Brain microvascular endothelial cell (primary cell): ENCODE measurements at places on chromosomes 1 and 21.
A peak's percentile ranks its signal among the peaks of the same experiment; 100 is the strongest.

- DNase-seq = no peak
Measured at GRCh38 chr1:8711873-8712412, 105.5 kb downstream of the RERE start.

GRCh38 chr1:43358121-43358745 lies 548 bp upstream of the CDC20 start:
- no peak for DNase-seq

- DNase-seq = no peak
Measured at GRCh38 chr1:23174426-23175110, 5.9 kb upstream of the LUZP1 start.

DNA sequence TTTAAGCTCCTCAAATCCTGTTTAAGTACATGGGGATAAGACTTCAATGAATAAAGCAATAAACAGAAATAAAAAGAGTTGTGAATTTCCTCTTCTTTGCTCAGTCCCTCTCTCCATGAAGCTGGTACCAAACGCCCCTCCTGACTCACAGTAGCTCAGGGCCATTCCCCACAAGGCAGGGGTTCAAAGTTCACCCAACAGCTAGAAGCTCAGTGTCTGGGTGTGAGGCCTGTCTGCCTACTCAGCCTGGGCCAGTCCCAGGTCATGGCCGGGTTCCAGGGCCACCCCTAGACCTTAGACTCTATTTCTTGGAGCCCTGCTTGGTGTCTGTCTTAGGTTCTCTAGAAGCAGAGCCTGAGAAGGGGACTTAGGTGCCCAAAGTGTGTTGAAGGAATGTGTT lies 251.5 kb downstream of the GRIK3 start:
- no peak for DNase-seq

DNA sequence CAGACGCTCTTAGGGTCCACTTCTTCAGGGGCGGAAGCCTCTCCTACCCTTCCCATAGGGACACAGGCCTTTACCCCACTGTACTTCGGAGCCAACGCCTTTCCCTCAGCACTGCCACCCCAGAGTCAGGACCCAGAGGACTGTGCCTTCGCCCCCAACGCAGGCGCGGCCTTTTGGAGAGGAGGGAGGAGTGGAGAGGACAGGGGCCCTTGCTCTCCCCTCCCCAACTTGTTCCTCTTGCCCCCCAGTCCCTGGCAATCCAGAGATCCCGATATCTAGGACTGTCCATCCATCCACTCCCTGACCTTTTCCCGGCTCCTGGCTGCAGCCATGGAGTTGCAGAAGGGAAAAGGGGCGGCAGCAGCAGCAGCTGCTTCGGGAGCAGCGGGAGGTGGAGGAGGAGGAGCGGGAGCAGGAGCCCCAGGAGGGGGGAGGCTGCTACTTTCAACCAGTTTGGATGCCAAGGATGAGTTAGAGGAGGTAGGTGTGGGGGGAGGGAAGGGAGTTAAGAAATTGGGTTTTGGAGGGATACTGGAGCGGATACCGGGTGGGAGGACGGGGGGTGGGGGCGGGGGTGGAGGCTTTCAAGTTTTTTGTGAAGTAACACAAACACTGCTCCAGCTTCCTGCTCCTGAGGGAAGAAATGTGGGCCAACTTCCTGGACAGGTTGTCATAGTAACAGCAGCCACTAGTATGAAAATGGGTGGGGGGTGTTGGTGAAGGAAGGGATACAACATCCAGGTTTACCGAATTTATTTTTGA lies 636 bp downstream of the INTS3 start:
- no peak for DNase-seq

- no peak for DNase-seq
Measured at GRCh38 chr1:115426956-115427355, 88.9 kb upstream of the NGF start.

DNA sequence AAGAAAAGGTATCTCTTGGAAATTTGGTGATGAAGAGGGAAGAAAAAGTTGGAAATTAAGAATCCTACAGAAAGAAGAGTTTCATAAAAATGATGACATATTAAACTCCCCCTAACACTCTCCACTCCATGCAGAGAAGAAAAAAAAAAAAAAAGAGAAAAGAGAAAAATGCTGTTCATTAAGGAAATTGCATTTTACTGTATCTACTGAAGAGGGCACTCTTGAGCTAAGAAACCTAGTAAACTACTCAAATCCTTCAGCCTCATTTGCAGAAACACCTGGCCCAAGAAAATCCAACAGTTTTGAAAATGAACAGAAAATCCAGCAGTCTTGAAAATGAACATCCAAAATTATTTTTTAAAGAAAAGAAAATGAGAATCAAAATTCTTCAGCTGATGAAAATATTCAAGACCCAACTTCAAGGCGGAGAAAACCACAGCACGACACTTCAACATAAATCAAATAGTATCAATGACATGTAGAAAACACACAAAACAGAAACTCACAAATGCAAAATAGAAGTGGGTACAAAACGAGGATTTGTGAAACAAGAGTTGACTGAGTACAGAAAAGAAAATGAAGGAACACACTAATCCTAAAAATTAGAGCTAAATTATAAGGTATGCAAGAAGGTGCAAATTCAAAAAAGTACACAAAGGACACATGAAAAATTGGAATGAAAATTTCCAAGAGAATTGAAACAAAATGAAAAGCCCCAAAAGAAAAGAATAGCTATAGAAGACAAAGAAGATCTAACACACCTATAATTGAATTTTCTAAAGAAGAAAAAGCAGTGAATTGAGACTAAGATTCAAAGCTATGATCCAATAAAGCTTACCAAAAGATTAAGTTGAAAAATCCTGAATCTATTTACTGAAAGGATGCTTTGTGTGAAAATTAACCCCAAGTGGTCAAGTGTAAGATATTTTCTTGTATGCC lies 73.2 kb upstream of the DNAJC6 start:
- DNase-seq = no peak

DNA sequence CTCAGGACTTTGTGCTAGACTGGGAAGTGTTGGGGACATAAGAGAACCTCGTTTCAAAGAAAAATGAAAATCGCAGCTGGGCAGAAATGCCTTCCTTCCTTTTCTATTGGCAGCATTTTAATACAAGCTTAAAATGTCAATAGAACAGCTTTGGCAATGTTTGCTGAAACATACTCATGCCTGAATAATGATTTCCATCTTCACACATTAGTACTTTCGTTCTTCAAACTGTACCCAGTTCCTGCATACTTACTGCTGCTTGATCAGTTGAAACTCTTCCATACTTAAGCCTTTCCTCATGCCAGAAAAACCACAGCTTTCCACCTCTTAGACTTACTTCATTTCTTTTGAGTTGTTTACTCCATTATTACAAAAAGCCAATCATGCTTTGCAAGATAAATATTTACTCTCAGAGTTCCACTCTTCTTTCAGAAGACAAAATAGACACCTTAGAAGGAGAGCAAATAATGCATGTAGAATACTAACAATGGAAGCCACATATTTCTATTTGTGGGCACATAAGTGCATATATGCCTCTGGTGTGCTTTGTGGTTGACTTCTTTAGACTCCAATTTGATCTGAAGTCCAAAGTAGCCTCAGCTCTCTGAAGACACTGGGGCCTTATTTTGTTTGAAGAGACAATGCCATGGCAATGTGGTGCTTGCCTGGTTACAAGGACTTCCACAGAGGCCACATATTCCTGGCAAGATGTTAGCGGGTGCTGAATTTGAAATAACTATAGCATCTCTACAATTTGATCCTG lies 22.7 kb upstream of the CD55 start:
- DNase-seq = no peak

DNA sequence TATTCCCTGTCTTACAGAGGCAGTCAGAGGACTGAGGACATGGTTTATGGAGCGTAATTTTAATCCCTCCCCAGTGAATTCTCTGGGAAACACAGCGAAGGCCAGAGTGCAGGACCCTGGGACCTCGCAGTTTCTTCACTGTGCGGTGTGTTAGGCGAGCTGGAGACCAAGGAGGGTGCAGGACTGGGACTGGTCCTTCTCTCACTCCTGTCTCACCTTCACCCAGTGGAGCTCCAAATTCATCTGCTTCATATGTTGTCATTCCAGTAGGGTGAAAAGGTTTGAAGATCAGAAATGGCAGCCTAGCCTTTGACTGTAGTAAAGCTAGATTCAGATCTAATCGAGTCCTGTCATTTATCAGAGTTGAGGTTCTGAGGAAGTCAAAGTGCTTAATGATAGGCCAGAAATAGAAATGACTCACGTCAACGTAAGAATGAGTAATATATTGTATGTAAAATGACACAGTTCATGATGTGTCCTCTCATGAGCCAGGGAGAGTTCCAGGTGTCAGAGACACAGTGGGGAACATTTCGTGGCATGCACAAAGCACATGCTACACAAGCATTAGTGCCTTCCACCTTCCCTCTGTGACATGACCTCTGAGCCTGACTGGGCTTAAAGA lies 647.5 kb downstream of the SMYD3 start:
- DNase-seq = peak; percentile 45

DNA sequence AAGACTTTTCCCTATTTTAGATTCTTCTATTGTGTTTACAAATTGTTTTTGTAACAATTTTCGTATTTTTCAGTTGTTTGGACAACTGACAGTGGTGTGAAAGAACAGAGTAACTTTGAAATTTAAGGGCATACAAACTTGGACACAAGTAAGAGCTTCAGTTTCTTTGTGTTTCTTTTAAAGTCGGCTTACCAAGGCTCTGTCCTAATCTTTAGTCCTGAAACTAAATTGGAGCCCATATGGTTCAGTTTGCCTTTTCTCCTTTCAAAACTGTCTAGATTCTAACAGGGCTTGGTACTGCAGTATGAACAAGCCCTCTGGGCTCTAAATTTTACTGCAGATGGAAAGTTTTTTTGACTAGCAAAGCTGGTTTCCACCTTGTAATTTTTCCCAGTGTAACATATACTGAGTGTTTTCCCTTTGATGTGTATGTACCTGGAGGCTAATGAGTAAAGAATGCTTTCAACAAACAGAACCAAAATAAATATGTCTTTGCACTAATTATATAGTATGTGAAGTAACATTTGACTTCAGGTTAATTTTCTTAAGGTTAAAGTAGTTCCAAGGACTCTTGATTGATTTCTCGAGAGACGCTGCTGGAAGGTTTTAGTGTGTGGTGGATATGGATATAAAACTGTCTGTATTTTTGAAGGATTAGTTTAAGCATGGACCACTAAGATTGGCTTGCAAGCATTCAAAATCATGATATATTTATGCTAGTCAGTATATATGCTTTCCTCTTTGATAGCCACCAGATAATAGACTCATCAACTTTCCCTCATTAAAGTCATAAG lies 4.1 kb downstream of the SNX27 start:
- DNase-seq = no peak

- peak; percentile 77 for DNase-seq
Measured at GRCh38 chr1:93670141-93670540, 11.5 kb downstream of the BCAR3 start.

GRCh38 chr1:15940110-15941043 lies 35.5 kb downstream of the ZBTB17 start:
- no peak for DNase-seq

GRCh38 chr1:55927702-55928290 lies 651.6 kb downstream of the PLPP3 start:
- no peak for DNase-seq

GRCh38 chr1:248793592-248793991 lies 32.1 kb downstream of the SH3BP5L start:
- DNase-seq = no peak

DNA sequence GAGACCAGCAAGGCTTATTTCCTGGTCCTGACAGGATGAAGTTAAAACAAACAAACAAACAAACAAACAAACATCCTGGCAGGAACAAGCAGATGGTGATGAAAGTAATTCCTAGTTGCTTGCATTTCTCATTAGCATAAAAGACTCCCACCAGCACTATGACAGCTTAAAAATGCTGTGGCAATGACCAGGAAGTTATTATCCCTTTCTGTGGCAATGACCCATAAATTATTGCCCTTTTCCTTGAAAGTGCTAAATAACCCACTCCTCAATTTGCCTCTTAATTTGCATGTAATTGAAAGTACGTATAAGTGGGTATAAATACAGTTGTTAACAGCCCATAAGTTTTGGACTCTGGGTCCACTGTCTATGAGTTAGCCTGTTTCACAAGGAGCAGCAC lies 727.6 kb upstream of the NEGR1 start:
- no peak for DNase-seq

- DNase-seq = no peak
Measured at GRCh38 chr1:106975944-106976343, 80.5 kb upstream of the PRMT6 start.

DNA sequence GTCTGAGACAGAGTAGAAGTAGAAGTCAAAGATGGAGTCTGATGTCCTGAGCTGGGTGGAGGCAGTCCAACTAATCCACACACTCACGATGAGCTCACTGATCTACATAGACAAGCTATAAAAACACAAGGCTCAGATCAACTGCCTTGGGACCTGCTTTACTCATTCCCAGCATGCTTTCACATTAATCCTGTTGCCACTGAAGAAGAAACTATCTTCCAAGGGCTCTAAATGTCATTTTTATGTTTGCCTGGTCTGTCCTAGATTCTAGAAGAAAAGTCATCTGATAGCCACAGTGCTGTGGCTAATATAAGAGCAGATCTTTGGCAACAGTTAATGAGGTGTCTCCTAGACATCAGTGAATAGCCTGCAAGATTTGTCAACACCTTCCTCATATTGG lies 522.7 kb downstream of the NUF2 start:
- DNase-seq = peak; percentile 43

DNA sequence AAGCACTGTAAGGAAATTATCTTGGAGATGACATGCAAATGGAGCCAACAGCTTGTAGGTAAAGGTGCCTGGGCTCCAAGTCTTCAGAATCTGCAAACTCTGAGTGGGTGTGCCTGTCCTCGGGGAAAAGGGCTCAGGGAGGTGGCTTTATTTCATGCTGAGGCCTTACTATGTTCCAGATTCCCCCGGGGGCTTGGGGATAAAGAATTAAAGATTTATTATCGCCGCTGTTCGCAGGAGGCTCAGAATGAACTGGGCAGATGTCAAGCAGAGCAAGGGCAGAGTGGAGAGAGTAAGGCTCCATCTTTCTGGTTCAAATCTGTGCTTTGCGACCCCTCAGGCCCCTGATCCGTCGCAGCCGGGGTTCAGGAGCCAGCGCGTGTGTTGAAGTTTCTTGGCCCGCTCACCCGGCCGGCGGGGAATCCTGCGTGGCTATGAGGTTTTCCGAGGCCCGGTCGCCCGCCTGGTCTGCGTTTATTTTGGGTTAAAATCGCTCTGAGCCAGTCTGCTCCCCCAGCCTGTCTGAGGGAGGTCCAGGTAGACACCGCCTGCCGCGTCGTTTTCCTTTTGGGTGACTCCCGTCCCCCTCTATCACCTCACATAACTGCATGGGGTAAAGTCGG lies 19.5 kb downstream of the RHOU start:
- no peak for DNase-seq

DNA sequence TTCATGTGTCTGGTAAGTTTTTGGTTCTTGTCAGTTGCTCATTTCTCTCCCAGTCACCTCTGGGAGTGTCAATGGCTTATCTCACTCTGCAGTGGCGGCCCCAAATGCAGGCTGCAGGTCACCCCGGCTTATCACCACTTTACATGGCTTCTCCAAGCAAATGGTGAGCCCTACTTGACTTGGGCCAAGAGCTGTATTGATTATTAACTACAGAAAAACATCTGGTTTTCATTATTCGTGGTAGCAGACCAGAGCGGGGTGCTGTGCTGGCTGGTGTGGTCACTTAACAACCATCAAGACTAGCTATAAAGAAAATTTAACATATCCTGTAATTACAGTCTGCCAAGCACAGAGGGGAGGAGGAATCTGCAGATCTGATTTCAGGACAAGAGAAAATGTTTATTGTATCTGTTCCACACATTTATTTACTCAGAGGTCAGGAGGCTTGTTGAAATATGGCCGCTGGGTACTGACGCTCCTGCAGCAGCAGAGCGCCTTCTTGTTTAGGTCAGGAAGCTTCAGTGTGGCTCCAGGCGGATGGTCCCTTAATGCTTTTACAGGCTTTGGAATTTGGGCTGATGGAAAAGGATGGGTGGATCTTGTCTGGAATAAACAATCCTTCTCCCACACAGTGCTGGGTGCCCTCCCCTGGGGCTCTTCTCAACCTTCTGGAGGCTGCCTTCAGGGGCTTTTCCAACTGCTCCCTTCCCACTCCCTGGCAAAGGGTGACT lies 87.8 kb downstream of the HLX start:
- DNase-seq = no peak
